KBM-7 (cell line): ENCODE measurements at places on chromosomes 1 and 21.

- DNase-seq = no peak
Observed at GRCh38 chr1:211356723-211357407, 30.2 kb downstream of the TRAF5 start.

GRCh38 chr1:59504276-59504675, 207.4 kb downstream of the FGGY start:
- DNase-seq = peak; percentile 22

GRCh38 chr1:11527541-11528452, 48.8 kb downstream of the DISP3 start:
- no peak for DNase-seq

DNA sequence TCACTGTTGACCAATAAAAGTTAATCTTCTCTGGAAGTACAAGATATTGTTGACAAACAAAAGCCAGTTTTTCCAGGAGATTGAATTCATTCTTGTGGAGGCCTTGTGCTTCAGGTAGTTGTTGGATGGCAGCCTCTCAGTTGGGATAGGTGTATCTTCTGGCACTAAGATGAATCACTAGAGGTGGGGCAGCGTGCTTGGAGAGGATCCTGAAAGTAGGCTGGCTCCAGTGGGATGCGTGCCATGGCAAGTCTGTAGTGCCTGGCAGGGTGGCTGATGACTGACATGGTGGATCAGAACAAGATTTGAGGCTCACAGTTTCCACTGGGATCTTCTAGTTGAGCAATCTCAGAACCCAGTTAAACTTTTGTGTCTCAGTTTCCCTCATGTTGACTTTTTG, 2.4 kb downstream of the VPS13D start:
- DNase-seq = no peak

DNA sequence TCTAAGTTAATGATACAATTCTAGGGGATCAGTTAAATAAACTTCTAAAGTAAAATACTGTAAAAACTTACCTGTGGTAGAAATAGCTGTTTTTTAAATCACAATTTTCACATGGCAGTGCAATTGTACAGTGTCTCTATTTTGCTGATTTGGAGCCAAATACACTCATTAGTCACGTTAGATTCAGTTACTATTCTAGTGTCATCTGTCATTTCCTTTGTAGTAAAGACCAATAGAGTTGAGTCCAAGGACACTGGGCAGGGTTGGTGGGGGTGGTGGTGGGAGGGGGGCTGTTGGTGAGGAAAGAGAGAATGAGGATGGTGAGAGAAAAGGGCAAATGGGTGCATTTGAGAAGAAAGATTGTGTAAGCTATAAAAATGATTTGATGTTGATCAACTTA, 33.6 kb downstream of the CD55 start:
- no peak for DNase-seq

DNA sequence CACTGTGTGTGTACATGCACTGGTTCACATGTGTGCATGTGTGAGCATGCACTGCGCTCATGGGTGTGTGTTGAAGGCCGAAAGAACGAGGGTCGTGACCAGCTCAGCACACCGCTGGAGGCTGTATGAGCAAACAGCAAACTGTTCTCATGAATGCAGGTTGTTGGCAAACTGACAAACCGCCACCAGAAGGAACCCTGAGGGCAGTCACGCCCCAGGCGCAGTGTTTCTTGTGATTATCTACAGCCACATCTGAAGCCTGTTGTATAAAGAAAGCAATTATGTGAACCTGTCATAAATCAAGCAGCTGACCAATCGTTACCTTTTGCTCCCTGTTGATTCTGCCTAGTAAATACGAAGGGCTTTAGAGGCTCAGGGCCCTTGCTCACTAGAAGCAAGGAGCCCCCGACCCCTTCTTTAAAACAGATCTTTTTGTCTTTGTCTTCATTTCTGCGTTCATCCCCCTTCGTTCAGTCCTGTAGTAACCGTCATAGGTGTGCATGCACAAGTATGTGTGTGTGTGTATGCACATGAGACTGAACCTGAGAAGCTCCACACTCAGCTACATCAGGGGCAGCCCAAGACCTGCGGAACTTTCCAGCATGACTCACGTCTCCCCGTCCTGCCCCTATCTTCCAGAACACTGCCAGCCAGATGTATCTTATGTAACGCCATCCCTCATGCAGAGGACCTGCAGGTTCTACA, 16.8 kb upstream of the RIPK4 start:
- DNase-seq = peak; percentile 65
